NCI-H1092 treated with DMSO at 0.1 percent for 48 hours (cell line): ENCODE measurements at places on chromosomes 2 and 18.

DNA sequence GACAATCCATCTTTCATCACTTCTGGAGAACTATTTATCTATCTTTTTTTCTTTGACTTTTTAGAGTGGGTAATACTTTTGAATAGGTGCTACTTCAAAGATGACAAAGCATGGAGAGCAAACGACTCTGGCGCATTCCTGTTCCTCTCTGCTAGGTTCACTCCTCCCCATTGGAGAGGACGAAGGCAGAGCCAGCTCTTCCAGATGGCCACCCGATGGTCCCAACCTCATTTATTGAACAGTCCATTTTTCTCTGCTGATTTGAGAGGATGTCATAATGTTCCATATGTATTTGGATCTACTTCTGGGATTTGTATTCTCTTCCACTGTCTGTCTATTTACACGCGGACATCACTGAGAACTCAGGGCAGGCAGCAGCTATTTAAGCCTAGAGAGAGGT is 284.3 kb upstream of the CXCR4 start:
- DNase-seq, result no peak

DNA sequence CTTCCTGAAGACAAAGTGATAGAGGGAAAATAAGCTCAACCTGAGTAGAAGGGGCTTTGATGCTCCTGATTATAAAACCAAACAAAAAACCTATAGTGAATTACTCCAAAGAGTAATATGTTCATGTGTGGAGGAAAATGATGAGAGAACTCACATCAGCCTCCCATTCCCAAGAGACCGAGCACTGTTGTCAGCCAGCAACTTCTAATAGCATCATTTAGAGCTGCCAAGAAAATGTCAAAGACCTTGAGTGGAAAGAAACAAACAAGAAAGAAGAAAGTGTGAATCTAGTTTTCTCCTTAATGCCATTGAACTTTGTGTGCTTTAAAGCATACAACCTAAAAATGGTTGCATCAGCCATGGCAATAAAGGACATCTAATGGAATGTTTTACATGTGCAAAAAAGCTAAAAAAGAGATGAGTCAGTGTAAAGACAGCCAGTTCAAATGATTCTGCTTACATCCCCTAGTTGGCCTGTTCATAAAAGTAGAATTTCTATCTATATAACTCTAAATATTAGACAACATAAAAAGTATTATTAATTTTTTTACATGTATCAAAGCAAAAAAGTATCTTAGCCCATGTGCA is 1066.2 kb downstream of the TDRD15 start:
- DNase-seq, result no peak

DNA sequence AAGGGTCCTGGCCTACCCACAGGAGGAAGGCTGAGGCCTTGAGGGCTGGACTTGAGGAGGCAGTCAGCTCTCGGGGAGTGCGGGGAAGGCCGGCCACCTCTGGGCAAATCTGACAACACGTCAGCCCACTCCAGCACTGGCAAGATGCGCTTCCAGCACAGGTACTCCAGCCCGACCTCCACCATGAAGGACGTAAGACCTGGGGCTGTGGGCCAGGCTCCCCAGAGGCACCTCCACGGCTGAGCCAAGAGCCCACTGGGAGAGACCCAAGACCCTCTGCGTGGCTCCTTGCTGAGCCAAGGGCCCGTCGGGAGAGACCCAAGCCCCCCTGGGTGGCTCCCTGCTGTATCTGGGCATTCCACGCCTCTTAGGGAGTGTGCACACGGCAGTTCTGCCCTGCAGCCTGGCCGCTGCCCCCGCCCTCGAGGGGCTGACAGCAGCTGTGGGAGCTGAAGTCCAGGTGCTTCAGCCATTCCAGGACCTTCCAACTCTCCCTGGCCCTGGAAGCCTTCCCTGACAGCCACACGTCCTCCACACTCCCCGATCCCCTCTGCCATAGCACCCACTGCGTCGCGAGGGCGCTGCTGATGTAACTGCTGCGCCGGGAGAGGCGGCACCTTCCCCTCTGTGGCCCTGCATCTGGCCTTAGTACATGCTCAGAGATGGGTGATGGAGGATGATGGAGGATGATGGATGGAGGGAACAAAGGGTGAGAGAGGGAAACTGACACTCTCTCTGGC is 50.2 kb downstream of the BIN1 start:
- no peak for DNase-seq

GRCh38 chr2:177984749-177985148 is 87.8 kb downstream of the PDE11A start:
- peak; percentile 46 for DNase-seq

- DNase-seq, result no peak
Observed at GRCh38 chr2:240347373-240347940, 88.0 kb upstream of the GPC1 start.

- no peak for DNase-seq
Observed at GRCh38 chr2:170155022-170155722, 22.8 kb upstream of the MYO3B start.

DNA sequence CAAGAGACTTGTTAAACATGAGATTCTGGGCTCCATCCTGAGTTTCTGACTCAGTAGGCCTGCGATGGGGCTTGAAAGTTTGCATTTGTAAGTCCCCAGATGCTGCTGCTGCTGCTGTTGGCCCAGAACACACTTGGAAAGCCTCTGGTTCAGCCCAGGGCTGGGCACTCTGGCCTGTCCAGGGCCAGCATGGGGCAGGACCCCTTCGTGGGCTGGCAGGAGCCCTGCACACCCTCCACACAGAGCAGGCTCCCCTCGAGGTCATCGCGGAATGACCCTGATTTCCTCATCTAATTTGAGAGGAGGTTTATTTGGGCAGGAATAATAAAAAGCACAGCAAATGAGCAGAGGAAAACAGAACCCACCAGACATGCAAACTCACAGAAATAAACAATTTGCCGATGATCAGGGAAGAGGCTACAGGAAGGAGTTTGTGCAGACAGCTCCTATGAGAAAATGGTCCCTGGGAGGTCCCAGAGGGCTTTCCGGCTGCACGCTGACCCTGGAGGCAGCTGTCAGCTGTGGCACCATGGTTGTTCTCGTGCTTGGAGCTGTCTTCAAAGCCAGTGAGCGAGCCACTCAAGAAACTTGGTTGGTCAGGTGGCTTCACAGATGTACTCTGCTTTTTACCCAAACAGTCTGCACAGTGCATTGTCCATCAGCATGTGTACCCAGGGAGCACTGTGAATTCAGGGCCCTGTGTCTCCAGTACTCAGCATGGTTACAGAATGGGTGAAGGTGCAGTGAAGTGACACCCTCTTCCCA is 119.3 kb downstream of the GLI2 start:
- no peak for DNase-seq

- DNase-seq, result no peak
Observed at GRCh38 chr2:204948822-204949221, 403.5 kb downstream of the PARD3B start.

DNA sequence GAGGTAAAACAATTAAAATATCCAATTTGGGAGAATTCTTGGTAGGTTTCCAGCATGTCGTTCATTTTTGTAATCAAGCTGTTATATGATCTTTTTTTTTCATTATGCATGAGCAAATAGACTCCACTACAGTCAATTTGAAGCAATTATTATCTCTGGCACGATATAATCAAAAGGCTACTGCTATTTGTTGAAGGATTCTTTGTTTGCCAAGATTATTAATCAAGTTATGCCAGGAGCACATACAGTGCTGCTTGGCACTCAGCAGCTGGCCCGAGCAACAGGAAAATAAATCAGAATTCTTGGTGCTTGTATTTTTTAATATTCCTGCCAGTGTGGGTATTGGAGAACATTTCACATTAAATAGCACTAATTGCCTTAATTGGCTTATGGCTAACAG is 279.5 kb downstream of the RND3 start:
- peak; percentile 36 for DNase-seq

- no peak for DNase-seq
Observed at GRCh38 chr2:9230881-9231280, 24.3 kb downstream of the ASAP2 start.

DNA sequence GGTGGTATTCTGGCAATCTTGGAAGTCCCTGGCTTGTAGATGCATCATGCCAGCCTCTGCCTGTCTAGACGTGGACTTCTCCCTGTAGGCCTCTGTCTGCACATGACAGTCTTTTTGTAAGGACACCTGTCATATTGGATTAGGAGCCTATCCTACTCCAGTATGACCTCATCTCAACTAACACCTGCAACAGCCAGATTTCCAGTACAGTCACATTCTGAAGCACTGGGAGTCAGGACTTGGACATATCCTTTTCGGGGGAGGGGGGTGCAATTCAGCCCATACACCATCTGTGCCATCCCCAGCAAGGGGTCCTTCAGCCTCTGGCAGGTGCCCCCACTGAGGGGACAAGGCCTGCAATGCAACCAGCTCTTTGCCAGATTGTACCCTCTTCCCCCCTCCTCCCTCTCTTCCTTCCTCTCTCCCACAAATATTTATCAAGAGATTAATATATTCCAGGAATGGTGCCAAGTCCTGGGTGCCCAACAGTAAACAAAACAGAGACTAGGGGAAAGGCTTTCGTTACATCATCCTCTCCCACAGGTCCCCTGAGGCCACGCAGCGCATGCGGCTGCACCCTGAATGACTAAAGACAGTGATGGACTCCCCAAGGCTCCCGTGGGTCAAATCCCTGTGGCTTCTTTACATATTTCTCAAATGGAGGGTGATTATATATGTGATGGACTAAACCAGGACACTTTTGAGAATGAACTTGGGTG is 20.5 kb upstream of the MYCN start:
- DNase-seq, result no peak

DNA sequence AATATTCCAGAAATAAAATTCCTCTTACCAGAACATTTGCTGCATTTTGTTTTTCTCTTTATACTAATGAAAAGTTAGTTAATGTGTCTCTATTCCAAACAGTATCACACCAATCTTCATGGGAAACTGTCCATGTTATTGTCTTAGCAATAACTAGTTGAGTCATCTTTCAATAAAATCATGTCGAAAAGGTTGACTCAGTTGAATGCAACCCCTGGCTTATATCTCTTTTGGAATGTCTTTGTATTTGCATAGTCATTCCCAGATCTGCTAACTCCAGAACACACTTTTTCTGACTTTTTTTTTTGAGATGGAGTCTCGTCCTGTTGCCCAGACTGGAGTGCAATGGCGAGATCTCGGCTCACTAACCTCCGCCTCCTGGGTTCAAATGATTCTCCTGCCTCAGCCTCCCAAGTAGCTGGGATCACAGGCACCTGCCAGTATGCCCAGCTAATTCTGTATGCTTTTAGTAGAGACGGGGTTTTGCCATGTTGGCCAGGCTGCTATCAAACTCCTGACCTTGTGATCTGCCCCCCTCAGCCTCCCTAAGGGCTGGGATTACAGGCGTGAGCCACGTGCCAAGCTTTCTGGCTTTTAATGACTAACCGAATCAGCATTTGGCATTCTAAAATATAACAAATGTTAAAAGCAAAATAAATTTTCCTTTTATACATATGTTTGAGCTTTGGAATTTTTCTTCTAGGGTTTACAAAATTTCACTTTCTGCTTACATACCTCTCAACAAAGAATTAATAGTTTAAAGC is 133.2 kb upstream of the GULP1 start:
- no peak for DNase-seq

GRCh38 chr2:200810998-200811332 is 745 bp upstream of the BZW1 start:
- no peak for DNase-seq

DNA sequence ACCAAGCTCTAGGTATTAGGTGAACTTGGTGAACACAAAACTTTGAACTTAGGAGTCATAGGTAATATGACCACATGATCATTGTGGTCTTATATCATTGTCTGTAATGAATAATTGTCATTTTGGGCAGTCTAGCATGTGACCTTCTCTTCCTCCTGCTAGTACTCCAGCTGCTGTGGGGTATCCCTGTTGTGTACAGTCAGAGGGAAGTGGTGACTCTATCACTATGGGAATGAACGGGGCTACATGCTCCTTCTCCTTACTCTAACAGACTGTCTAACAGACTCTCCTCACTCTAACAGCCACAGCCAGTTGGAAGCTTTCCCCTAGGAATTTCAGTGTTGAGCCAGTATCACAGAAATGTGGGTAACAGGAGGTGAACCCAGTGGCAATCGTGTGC is 68.2 kb upstream of the NEDD4L start:
- no peak for DNase-seq

DNA sequence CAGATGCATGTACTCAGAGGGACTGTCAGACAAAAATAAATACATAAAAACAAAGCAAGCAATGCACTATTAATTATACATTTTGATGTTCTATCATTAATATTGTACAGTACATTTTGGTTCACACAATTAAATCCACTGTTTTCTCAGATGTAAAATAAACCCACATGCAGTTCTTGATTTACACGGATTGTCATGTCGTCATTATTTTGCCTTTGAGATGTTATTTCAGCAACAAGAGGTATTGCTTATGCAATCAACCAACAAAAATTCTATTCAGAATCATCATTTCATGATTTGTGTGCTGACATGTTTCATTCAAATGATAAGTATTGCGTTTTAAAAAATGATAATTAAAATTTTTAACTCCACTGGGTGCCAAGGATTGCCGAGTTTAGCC is 79.2 kb downstream of the TSHZ1 start:
- DNase-seq, result no peak

- peak; percentile 99 for DNase-seq
Observed at GRCh38 chr18:44946529-44947113, 265.9 kb downstream of the SETBP1 start.

DNA sequence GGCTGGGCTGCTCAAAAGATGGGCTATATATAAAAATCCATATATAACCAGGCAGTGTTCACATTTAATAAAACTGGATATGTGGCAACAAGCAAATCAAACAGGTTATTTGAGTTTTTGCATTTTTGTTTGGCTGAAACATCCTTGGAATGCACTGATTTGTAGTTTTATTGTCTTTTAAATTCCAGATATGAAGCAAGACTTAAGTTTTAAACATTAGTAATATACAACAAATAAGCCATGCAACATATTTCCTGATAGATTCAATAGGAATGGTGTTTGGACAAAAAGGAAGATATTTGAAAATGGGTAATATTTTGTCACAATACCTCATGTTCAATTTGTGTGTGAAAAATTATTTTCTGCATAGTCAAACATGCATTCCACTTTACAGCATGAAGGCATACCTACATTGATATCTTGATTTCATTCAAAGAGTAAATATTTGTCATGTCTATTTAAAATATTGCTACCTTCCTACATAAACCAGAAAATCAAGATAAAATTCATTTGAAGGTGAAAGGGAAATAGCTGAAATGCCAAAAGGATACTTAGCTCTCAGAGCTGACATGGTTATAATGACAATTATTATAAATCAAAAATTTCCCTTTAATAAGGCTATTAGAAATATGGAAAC is 132.3 kb upstream of the NETO1 start:
- no peak for DNase-seq

GRCh38 chr2:68342470-68342869 is 22.6 kb upstream of the PLEK start:
- no peak for DNase-seq

GRCh38 chr2:69914164-69914949 is 552 bp upstream of the MXD1 start:
- DNase-seq, result peak; percentile 99
